ENCODE measurements at places on chromosomes 5 and 9. TPM values are rescaled to one million over a fixed set of nuclear protein-coding genes. Genes with fewer than 3 reads are reported as not detected.

FAXDC2 gene
- total RNA-seq = 70.5 TPM

PPP3R2 gene
- total RNA-seq = not detected

PCA3 gene
- total RNA-seq = not detected

RLN2 gene
- total RNA-seq = not detected

STX17 gene
- total RNA-seq = 33.2 TPM

TIMD4 gene
- not detected for total RNA-seq

CFAP157 gene
- 0.27 TPM for total RNA-seq

EDIL3 gene
- total RNA-seq = 170 TPM

SLC46A2 gene
- total RNA-seq = 2.7 TPM

AMBP gene
- total RNA-seq = not detected

CYSRT1 gene
- total RNA-seq = not detected

GPX8 gene
- total RNA-seq = 39.2 TPM
